ENCODE measurements at places on chromosomes 4 and X. TPM values are rescaled to one million over a fixed set of nuclear protein-coding genes. Genes with fewer than 3 reads are reported as not detected.
A peak's percentile ranks its signal among the peaks of the same experiment; 100 is the strongest.

Gene SYN1
- polyA plus RNA-seq = 0.49 TPM

GRCh38 chr4:30718021-30718542 is 2.1 kb upstream of the PCDH7 start:
- no peaks in the 10 kb centered on the region for H3K36me3 ChIP-seq
- no peak for DNase-seq
- no peaks in the 10 kb centered on the region for H3K4me1 ChIP-seq
- no peak overlapping the region for H3K27ac ChIP-seq
- peaks cover 3% of the 10 kb centered on the region for H3K27me3 ChIP-seq

Gene FAM241A
- 4.7 TPM for polyA plus RNA-seq

- no peaks in the 10 kb centered on the region for H3K27me3 ChIP-seq
- no peaks in the 10 kb centered on the region for H3K36me3 ChIP-seq
- H3K27ac ChIP-seq = no peak overlapping the region
- no peaks in the 10 kb centered on the region for H3K4me1 ChIP-seq
Observed at GRCh38 chr4:141595531-141595930, 40.9 kb upstream of the IL15 start.

- H3K4me1 ChIP-seq = no peaks in the 10 kb centered on the region
- no peak for DNase-seq
- no peaks in the 10 kb centered on the region for H3K27me3 ChIP-seq
- no peak overlapping the region for H3K27ac ChIP-seq
Observed at GRCh38 chrX:140507223-140507981, 2.5 kb upstream of the SOX3 start.

GRCh38 chrX:48492293-48492910 is 16.4 kb upstream of the PORCN start:
- H3K4me3 ChIP-seq = no peak overlapping the region
- no peaks in the 10 kb centered on the region for H3K27me3 ChIP-seq
- no peak overlapping the region for H3K27ac ChIP-seq
- no peak for DNase-seq
- no peaks in the 10 kb centered on the region for H3K36me3 ChIP-seq
- H3K4me1 ChIP-seq = no peaks in the 10 kb centered on the region

Gene XAGE1A
- polyA plus RNA-seq = not detected

DNA sequence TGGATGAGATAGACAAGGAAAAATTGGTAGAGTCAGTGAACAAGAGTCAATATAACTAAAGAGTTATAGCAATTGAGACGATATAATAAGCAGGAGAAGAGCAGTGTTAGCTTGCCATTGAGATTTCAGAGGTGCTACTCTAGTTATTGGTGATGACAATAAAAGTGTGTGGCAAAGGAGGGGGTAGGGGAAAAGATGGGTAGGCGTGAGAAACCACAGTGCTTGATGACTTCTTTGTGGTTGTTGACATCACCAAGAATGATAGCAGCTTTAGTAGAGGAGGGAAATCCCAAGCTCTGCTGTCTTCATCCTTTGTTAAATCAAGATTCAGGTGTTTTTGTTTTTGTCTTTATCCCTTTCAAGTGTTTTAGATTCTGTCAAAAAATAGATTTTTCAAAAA is 179.9 kb upstream of the PPP3CA start:
- H3K4me3 ChIP-seq = no peak overlapping the region
- H3K36me3 ChIP-seq = no peaks in the 10 kb centered on the region

DNA sequence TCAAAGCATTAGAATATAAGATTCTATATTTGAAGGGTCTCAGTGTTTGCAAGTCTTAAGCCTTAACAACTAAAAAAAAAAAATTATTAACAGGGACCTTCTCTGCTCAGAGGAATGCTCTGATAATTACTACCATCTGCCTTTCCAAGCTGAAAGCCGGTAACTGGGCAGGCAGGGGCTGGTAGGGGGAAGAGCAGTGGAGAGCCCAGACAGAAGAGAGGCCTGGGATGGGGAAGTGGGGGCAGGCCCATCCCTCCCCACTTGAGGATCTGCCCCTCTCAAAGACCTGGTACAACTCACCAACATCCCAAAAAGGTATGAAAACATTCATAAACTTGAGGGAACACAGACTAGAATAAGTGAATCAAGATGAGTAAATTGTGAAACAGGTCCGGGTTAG is 113.9 kb downstream of the QDPR start:
- H3K27me3 ChIP-seq = no peaks in the 10 kb centered on the region
- no peak overlapping the region for H3K27ac ChIP-seq
- no peaks in the 10 kb centered on the region for H3K36me3 ChIP-seq

GRCh38 chrX:118254611-118255010 is 91.3 kb upstream of the WDR44 start:
- H3K27me3 ChIP-seq = no peaks in the 10 kb centered on the region
- H3K36me3 ChIP-seq = no peaks in the 10 kb centered on the region
- no peak overlapping the region for H3K27ac ChIP-seq
- peak; percentile 32 for DNase-seq
- H3K4me1 ChIP-seq = no peaks in the 10 kb centered on the region

- H3K36me3 ChIP-seq = no peaks in the 10 kb centered on the region
- H3K27me3 ChIP-seq = no peaks in the 10 kb centered on the region
- no peak overlapping the region for H3K4me3 ChIP-seq
- no peak for DNase-seq
- no peak overlapping the region for H3K27ac ChIP-seq
Observed at GRCh38 chrX:17817251-17817650, 43.8 kb downstream of the RAI2 start.

DNA sequence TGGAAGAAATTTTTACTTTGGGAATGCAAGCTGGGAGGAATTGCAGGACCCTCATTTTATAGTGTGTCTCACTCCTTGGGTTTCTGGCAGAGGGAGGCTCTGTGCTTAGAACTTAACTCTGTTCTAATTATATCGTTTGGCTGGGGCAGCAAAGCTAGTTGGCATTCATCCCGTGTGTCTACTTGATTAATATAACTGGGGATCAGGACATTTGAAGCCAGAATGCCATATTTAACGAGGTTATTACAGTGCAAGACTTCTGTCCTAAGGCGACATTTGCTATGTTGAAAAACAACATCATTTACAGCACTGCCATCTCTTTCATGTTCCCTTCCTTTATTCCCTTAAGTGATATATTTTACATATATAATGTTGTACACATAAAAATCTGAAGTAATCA is 179.1 kb upstream of the TBC1D9 start:
- H3K4me1 ChIP-seq = no peaks in the 10 kb centered on the region
- H3K27ac ChIP-seq = no peak overlapping the region
- no peaks in the 10 kb centered on the region for H3K36me3 ChIP-seq
- H3K4me3 ChIP-seq = no peak overlapping the region
- no peak for DNase-seq

DNA sequence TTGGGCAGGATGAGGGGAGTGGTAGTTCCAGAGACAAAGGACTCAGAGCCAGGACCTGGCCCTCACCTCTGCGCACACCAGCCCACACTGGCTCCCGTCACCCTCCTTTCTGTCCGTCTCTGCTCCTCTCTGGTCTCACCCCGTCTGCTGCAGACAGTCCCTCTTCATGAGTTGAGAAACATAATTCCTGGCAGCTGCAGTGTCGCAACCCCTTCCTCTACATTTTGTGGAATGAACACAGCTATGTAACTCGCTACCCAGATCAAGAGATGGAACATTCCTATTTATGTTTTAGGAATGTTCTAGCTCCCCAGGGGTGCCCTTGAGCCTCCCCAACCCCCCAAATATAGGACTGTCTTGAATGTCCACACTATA is 59.3 kb downstream of the SHROOM2 start:
- no peak overlapping the region for H3K4me3 ChIP-seq
- H3K36me3 ChIP-seq = no peaks in the 10 kb centered on the region
- H3K27me3 ChIP-seq = no peaks in the 10 kb centered on the region
- no peak for DNase-seq

DNA sequence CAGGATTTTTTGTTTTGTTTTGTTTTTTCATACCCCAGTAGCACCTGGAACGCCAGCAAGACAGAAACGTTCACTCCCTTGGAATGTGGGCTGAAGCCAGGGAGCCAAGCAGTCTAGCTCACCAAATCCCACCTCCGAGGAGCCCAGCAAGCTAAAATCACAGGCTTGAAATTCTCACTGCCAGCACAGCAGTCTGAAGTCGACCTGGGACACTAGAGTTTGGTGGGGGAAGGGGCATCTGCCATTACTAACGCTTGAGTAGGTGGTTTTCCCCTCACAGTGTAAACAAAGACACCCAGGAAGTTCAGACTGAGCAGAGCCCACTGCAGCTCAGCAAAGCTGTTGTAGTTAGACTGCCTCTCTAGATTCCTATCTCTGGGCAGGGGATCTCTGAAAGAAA is 99.6 kb upstream of the FGF16 start:
- no peaks in the 10 kb centered on the region for H3K27me3 ChIP-seq
- no peak overlapping the region for H3K27ac ChIP-seq
- no peak for DNase-seq
- no peak overlapping the region for H3K4me3 ChIP-seq
- no peaks in the 10 kb centered on the region for H3K4me1 ChIP-seq
- H3K36me3 ChIP-seq = no peaks in the 10 kb centered on the region

Gene AMOT
- 2.7 TPM for polyA plus RNA-seq

DNA sequence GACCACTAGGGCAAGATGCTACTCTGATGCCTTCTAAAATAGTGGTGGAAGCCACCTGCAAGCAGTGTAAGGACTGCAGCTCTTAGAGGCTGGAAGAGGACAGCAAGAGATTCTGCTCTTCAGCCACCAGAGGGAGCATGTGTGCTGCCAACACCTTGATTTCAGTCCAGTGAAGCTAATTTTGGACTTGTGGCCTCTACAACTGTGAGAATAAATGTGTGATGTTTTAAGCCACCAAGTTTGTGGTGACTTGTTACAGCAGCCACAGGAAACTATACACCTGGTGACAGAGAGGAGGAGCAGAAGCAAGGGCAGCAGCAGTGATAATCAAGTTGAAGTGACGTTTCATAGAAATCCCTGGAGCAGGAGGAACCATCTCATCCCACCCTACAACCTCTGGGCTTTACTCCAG is 55.9 kb downstream of the FGFBP1 start:
- H3K27me3 ChIP-seq = no peaks in the 10 kb centered on the region
- no peaks in the 10 kb centered on the region for H3K4me1 ChIP-seq
- no peak overlapping the region for H3K27ac ChIP-seq
- H3K4me3 ChIP-seq = no peak overlapping the region
- peak; percentile 39 for DNase-seq
- H3K36me3 ChIP-seq = no peaks in the 10 kb centered on the region

Gene TCEAL5
- polyA plus RNA-seq = not detected

Gene NWD2
- polyA plus RNA-seq = not detected

- no peak overlapping the region for H3K27ac ChIP-seq
- H3K4me3 ChIP-seq = no peak overlapping the region
- no peaks in the 10 kb centered on the region for H3K4me1 ChIP-seq
Observed at GRCh38 chr4:29578329-29578728, 1141.8 kb upstream of the PCDH7 start.

Gene TMEM156
- polyA plus RNA-seq = 46.2 TPM

Gene PAGE1
- polyA plus RNA-seq = not detected

DNA sequence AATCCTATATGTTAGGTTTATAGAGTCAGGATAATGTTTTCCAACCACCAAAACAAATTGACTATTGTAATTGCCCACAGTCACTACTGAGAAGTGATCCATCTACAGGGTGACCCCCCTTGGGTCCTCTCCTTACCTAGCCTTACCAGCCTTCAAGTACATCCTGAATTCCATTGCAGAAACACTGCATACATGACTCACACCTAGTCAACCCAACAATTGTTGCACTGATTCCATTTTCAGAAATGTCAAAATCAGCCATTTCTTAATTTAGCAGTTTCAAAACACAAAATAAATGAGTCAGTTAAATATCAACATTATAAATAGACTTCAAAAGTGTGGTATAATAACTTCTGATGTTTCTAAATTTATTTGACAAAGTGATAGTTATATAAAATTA is 106.3 kb upstream of the TNIP3 start:
- no peaks in the 10 kb centered on the region for H3K36me3 ChIP-seq
- no peaks in the 10 kb centered on the region for H3K27me3 ChIP-seq
- H3K4me1 ChIP-seq = no peaks in the 10 kb centered on the region
- no peak for DNase-seq
- no peak overlapping the region for H3K4me3 ChIP-seq

Gene ATP1B4
- polyA plus RNA-seq = not detected

- no peak overlapping the region for H3K27ac ChIP-seq
- H3K4me1 ChIP-seq = no peaks in the 10 kb centered on the region
- no peak for DNase-seq
- no peaks in the 10 kb centered on the region for H3K27me3 ChIP-seq
- no peak overlapping the region for H3K4me3 ChIP-seq
Observed at GRCh38 chr4:54727346-54727745, 69.6 kb downstream of the KIT start.

DNA sequence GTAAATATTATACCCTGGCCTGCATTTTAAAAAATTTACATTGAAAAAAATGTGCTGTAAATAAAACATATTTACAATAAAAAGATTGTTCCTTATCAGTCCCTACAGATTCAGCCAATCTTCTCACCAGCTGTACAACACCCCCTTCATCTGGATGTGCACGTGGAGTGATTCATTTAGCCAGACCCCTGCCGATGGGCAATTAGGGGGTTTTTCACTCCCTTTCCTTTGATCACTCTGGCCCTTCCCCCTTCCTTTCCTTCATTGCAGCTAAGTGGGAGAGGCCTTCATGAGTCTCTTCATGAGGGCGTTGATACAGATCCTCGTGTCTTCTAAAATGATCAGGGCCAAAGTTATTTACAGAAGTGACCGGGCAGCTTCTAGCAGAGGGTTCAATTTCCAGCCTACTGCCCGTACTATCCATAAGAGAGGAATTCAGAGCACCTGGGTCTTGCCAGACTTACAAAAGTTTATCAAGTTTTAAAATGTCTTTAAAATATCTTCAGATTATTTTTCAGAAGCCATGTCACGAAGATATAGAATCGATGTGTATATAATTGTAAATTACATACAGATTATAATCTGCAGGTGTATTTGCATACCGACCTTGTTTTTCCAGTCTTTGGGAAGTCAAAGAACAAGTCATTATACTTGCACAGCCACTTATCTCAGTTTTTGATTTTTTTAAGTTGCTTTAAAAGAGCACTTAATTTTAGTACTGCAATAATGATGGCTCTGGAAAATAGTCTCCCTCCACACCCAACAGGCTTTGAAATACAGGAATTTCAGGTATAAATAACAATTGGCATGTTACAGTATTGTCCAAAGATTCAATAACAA is 21.4 kb upstream of the RASL11B start:
- no peaks in the 10 kb centered on the region for H3K27me3 ChIP-seq
- no peaks in the 10 kb centered on the region for H3K36me3 ChIP-seq
- no peaks in the 10 kb centered on the region for H3K4me1 ChIP-seq
- DNase-seq = no peak
- H3K27ac ChIP-seq = no peak overlapping the region

GRCh38 chrX:114097866-114098265 is 486.0 kb upstream of the HTR2C start:
- no peak for DNase-seq
- H3K4me1 ChIP-seq = no peaks in the 10 kb centered on the region
- no peak overlapping the region for H3K27ac ChIP-seq
- H3K27me3 ChIP-seq = no peaks in the 10 kb centered on the region
- no peaks in the 10 kb centered on the region for H3K36me3 ChIP-seq

Gene SSX3
- not detected for polyA plus RNA-seq

Gene SAGE1
- polyA plus RNA-seq = not detected

GRCh38 chrX:49915361-49916222 is 6.8 kb upstream of the CLCN5 start:
- H3K4me1 ChIP-seq = no peaks in the 10 kb centered on the region
- H3K4me3 ChIP-seq = no peak overlapping the region
- no peak overlapping the region for H3K27ac ChIP-seq
- peak; percentile 52 for DNase-seq

All from CD4-positive, alpha-beta memory T cell (primary cell).